ENCODE measurements at places on chromosomes 3 and 15.

GRCh38 chr3:148604270-148605085 is 93.2 kb upstream of the AGTR1 start:
- no peak for DNase-seq

DNA sequence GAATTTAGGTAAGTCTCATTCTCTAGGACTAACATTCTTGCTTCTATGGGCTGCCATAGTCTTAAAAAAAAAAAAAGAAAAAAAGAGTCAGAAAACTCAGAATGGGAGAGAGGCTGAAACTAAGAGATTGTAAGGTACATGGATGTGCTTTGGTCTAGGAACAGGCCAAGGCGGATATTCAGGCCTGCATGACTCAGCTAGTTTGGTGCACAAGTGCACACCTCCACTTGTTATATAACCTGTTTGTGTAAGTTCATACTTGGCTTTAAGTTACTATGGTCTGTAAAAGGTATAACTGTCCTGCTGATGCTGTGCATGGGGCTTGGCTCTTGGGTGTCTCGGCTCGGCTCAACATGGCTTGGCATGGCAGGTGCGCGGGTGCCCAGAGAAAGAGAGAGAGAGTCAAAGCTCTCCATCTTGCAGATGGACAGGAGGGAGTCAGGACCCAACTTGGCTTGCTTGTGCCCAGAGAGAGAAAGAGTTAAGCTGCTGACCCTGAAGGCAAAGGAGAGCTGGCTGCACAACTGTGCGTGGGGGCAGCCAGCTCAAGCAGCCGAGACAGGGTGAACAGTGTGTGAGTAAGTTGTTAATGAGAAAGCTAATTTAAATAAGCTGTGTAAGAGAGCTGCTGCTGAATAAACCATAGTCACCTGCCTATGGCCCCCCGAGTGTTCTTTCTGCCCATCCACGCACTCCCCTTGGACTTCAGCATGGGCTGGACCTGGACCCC is 31.4 kb upstream of the CHRNB4 start:
- DNase-seq: no peak

- DNase-seq: no peak
These were observed 67.2 kb downstream of the IL1RAP start for GRCh38 chr3:190581041-190581541.

- no peak for DNase-seq
These were observed 522.2 kb downstream of the EDEM1 start for GRCh38 chr3:5709714-5710113.

GRCh38 chr3:171455603-171456550 is 4.3 kb downstream of the TNIK start:
- no peak for DNase-seq

- DNase-seq: no peak
These were observed 3.7 kb downstream of the EOGT start for GRCh38 chr3:69009559-69010410.
